Forelimb muscle (tissue), 1 donor: ENCODE measurements at places on chromosomes 3 and 15. TPM values are rescaled to one million over a fixed set of nuclear protein-coding genes. Genes with fewer than 3 reads are reported as not detected.

Gene SNUPN
- 17.6 TPM for polyA plus RNA-seq

Gene SAXO2
- 2.2 TPM for polyA plus RNA-seq

Gene SSUH2
- polyA plus RNA-seq, result 3.5 TPM

Gene CCRL2
- 0.38 TPM for polyA plus RNA-seq

Gene GOLGA8J
- polyA plus RNA-seq, result 0.59 TPM

Gene GOLGA6D
- 0.30 TPM for polyA plus RNA-seq

Gene TMCO5A
- polyA plus RNA-seq, result not detected

Gene SLC22A14
- 0.39 TPM for polyA plus RNA-seq

Gene UROC1
- polyA plus RNA-seq, result 0.10 TPM

Gene DUSP7
- 18.5 TPM for polyA plus RNA-seq

Gene TCTA
- 15.8 TPM for polyA plus RNA-seq

Gene SRP14
- 295 TPM for polyA plus RNA-seq

Gene PGBD4
- polyA plus RNA-seq, result 2.2 TPM

Gene TGM5
- 0.16 TPM for polyA plus RNA-seq

Gene ISLR
- polyA plus RNA-seq, result 142 TPM

Gene DNAJC19
- polyA plus RNA-seq, result 34.7 TPM

Gene CX3CR1
- 4.2 TPM for polyA plus RNA-seq

Gene C3orf85
- not detected for polyA plus RNA-seq

Gene IQCF5
- not detected for polyA plus RNA-seq

Gene CKMT1B
- polyA plus RNA-seq, result not detected

Gene GRM7
- not detected for polyA plus RNA-seq

Gene SEMA3B
- polyA plus RNA-seq, result 36.7 TPM

Gene LRTM1
- polyA plus RNA-seq, result 114 TPM

Gene OSTN
- 4.7 TPM for polyA plus RNA-seq

Gene ARGFX
- polyA plus RNA-seq, result not detected
